ENCODE measurements at places on chromosomes 12 and 14. TPM values are rescaled to one million over a fixed set of nuclear protein-coding genes. Genes with fewer than 3 reads are reported as not detected.

Gene LTBR
- total RNA-seq, result 78.4 TPM

Gene RNASE4
- 20.0 TPM for total RNA-seq

Gene SLC10A1
- total RNA-seq, result not detected

Gene IFI27
- total RNA-seq, result 7.9 TPM

Gene GPRC5A
- total RNA-seq, result 2.3 TPM

Gene RARG
- 51.4 TPM for total RNA-seq

Gene WBP11
- 10.6 TPM for total RNA-seq

Gene FAM90A1
- 0.33 TPM for total RNA-seq

Gene AKAP6
- total RNA-seq, result 10.9 TPM

Gene BATF
- total RNA-seq, result 0.51 TPM

Gene ASPG
- total RNA-seq, result not detected

Measured in fibroblast of lung (primary cell).